ENCODE measurements at places on chromosomes 3 and 15.
A peak's percentile ranks its signal among the peaks of the same experiment; 100 is the strongest.

GRCh38 chr3:112003321-112004080 is 4.8 kb downstream of the TAGLN3 start:
- no peak for DNase-seq

- no peak for DNase-seq
These were observed 196.2 kb downstream of the TUSC7 start for GRCh38 chr3:116905794-116906193.

DNA sequence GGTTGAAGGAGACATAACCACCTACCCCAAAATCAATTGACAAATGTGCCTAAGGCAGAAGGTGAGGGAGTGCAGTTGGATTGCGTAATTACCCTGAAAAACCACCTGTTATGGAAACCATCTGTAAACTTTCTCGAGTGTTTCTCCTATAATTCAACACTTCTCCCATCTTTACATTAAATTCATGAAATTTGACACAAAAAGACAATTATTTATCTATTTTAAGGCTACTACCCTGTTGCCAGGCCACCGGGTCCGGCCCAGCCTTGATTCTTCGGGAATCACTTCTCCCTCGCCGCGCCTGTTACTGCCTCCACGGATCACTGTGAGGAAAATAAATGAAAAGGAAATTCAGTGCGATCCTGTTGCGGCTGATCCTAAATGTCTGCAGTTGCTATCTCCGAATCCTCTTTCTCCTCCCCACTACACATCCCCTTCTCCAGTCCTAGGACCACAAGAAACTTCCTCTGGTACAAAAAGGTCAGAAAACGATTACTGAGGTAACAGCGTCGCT is 646 bp downstream of the IQCB1 start:
- no peak for DNase-seq

- DNase-seq: no peak
These were observed 172.7 kb downstream of the ZBTB20 start for GRCh38 chr3:114974387-114974786.

DNA sequence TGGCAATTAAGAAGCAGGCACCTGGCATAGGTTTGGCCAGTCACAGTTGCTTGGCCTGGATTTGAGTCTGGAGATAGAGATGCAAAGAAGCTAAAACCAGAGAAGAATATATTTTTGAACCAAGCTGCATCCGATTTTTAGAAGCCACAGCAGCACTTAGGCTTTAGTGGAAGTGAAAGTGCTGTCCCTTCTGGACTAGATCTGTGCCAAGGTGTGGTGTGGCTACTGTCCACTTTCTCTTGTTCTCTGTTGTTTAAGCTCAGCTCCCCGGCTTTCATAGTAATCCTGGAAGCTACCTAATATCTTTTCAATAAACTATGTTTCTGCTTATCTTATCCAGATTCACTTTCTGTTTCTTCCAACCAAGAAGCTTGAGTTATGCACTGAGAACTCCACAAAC is 183.4 kb upstream of the THRB start:
- no peak for DNase-seq

- no peak for DNase-seq
These were observed 75.3 kb downstream of the P2RY1 start for GRCh38 chr3:152910211-152910610.

- peak; percentile 76 for DNase-seq
These were observed 53.5 kb downstream of the CEMIP start for GRCh38 chr15:80832686-80833085.

DNA sequence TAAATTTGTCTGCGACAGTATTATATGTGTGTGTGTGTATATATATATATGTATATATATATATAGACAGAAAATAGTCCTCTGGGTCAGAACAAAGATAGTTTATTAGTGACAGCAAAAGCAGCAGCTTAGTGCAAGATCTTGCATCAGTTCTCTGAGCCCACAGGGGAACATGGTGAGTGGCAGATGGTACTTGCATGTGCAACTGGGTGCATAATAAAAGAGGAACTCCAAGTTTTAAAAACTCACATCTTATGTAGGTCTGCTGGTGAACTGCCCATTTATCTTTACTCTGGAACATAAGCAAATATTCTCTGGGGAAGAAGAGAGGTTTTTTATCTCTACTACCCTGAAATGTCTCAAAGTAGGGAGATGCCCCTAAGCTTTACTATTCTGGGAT is 276.4 kb downstream of the POLQ start:
- no peak for DNase-seq

- no peak for DNase-seq
These were observed 84.6 kb downstream of the PEAK1 start for GRCh38 chr15:77335298-77335697.

GRCh38 chr3:71028184-71028583 is 555.3 kb downstream of the FOXP1 start:
- no peak for DNase-seq

DNA sequence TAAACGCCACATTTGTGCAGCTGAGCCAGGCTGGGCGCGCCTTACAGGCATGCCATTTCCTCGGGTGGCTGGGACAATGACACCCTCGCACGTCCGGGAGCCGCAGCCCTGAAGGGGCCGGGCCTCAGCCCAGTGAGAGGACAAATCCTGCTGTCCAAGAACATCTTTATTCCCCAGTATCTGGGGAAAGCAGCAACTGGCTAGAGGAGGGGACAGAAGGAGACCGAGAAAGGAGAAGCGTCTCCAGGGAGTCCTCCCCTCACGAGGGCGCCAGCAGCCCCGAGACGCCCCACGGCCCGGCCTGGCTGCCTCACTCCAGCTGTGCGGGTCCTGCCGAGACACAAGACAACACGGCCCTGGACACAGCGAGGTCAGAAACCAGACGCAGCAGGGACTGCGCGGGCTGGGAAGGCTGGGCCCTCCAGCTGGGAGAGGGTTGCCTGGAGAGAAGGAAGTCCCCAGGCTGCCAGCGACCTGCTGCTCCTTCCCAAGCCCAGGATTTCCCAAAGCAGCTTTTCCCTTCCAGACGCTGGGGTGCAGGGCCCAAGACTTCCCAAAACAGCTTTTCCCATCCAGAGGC is 130.2 kb downstream of the CHSY1 start:
- peak; percentile 66 for DNase-seq

DNA sequence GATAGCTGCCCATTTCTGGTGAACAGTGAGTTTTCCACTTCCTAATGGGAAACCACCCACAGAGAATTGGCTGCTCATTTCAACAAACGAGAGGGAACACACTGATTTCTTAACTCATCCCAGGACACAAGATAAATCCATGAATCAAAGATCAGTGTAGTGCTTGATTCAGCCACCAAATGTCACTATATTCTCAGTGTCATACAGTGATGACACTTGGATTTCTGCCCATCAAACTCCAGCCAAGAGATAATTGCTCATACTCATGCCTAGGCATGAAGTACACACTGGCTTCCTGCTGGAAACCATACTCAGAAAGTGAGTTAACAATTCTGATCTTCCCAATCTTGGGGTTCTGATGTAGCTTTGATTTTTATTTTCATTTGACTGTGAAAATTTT is 35.4 kb upstream of the GRM7 start:
- DNase-seq: no peak

DNA sequence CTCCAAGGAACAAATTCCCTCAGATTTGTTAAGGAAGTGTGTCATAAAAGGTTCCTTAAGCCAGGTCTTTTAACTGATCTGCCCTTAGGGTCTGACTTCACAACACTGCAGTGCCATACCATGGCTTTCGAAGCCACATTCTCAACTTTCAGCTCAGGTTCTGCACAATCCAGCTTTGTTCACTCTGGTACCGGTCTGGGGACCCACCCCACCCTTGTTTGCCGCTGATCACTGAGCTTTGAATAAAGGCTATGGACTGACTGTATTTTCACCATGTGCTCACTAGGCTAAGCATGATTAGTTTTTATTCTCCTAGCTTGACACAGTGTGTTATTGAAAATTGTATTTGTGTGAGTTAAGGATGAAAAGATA is 15.9 kb downstream of the SNX1 start:
- DNase-seq: no peak

GRCh38 chr3:24503616-24504113 is 9.0 kb upstream of the THRB start:
- DNase-seq: no peak

DNA sequence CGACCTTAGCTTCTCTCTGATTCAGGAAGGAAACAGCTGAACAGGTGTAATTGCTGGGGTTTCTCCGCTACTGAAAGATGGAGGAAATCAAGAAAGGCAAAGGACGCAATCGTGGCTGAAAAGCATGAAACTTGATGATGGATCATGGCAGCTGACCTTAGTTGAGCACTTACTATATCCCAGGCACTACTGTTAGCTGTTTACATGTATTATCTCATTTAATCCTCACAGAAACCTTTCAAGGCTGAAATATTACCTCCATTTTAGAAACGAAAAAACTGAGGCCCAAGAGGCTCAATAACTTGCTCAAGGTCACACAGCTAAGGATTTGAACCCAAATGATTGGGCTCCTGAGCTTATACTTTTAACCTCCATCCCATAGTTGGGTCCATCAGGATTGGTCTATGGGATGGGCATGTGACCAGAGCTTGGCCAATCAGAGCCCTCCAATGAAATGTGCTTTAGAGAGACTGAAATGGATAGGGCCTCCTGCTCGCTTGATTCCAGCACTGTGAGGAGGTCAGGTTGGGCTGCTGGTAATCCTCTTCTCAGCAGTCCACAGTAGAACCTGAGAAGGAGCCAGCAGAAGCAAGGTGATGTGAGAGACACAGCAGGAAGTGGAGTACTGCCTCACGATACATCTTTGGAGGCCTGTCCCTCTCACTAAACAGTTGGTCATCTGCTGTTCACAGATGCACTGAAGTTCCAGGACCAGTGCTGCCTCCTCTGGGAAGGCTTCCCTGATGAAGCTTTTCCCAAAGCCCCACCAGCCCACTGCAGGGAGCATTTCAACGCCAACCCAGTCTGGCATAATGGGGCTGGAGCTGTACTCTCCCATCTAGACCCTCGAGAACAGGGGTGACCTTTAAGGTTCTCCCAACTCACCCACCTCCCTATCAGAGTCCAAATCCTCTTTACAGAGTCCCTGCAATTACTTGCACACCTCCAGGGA is 10.4 kb downstream of the CLN6 start:
- DNase-seq: no peak

DNA sequence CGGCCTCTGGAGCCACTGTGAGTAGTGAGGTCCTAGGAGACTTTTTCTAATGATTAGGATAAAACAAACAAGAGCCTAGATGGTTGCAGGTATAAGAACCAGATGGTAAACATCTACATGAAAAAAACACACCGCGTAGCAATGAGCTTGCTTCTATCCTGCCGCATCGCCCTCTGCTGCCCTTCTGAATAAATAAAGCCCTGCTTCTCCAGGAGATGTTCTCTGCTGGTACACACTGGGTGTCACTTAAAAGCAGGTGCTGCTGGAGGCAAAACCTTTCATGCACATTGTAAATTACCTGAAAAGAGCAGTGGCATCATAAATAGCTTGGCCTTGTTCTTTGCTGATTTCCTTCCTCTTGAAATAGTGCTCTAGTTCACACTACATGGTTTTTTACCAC is 164.4 kb upstream of the TOPAZ1 start:
- peak; percentile 43 for DNase-seq

DNA sequence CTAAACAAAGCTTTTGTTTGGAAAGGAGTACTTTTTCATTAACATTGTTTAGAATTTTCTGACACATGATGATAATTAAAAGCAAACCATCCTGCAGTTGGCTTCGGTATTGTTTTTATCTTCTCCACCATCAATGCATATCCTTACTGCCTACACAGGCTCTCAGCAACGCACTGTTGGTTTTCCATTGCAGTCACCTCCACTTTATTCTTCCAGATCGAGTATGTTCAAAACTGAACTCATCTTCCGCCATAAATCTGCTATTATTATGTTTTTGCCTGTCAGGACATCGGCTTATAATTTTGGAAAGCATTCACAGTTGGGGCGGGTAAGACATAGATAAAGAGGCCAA is 589 bp upstream of the SENP5 start:
- no peak for DNase-seq

DNA sequence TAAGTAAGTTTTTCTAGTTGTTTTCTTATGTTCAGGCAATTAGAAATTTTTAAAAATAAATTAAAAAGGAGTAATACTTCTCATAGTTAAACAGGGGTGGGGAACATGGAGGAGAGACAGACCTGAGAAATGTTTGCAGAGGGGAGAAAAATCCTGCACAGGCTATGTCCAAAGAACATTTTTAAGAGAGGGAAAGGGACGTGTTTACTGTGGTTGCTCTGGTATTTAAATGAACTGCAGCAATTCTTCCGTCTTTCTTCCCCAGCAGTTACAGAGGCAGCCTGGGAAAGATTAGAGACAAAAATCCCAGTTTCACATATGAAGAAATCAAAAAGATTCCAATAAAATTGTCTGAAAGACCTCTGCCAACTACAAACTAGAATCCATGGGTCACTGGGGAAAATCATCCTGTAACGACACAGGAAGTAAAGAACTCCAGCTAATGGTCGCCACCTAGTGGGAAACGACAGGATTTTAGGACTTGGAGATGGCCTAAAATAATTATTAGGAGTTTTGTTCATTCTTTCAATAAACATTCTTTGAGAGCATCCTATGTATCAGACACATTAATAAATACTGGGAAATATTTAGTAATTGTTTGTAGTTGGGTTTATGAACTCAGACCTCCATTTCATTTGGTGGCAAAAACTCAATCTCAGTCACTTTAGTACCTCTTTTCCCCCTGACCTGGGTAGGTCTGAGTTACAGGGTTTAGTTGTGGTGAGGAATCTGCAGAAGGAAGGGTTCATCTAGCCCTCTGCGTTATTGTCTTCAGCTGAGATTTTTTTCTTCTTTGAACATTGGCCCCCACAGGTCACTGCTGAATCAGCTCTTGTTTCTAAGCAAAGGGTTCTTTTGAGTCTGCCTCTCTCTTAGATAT is 69.9 kb upstream of the GOLIM4 start:
- peak; percentile 89 for DNase-seq

GRCh38 chr15:77542491-77543001 is 90.2 kb downstream of the LINGO1 start:
- DNase-seq: no peak

DNA sequence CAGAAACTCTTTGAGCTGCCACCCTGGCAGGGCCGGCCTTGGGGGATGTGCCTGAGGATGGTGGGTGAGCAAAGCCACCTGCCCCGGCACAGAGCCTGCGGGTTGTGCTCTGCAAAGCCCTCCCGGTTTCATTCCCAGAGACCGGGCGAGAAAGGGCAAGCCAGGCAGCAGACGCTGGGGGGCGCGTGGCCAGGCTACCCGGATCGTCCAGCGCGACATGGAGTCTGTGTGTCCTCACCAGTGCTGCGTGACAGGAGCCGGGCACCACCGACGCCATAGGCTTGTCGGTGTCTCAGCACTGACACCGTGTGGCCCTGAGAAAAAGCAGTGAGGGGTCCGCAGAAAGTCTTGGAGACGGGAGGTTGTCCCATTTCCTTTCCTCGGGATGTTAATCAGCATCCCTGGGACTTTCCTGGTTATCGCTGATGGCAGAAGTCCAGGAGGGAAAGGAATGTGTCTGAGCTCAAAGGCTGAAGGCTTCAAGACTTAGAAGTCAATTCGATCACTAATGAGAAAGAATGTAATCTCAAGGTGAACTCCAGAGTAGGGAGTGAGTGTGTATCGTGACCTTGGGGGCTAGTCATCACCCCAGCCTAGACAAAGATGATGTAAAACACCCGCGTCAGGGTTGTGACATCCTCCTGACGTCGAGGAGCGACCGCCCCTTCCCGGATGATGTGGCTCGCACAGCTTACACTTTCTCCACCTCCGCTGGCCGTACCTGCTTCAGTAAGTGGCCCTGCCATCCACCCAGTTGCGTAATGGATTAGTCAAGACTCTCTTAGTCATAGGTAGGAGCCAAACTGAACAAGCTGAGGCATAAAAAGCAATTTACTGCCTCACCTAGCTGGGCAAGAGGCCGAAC is 36.3 kb upstream of the PLA2G4E start:
- DNase-seq: peak; percentile 87
